ENCODE measurements at places on chromosomes 3 and 15.

- DNase-seq, result peak; percentile 62
Observed at GRCh38 chr3:58332575-58333188, at the start of gene PXK. PXK (plus strand) TSS chr3:58332892; CDS start chr3:58332989, 97 bp downstream.

- peak; percentile 49 for DNase-seq
Observed at GRCh38 chr3:123027292-123028232, at the start of gene SEMA5B. SEMA5B (minus strand) TSS chr3:123027763; CDS start chr3:122961263, 66,500 bp downstream.

- DNase-seq, result no peak
Observed at GRCh38 chr3:189053322-189053721, 118.4 kb upstream of the TPRG1 start.

GRCh38 chr3:7205535-7205934 is 344.6 kb downstream of the GRM7 start:
- no peak for DNase-seq

GRCh38 chr3:147210676-147211075 is 195.7 kb downstream of the ZIC4 start:
- no peak for DNase-seq

Data from DMS53 (cell line).